CD4-positive, alpha-beta T cell treated with Interferon alpha-2 for 1 hour (primary cell): ENCODE measurements at places on chromosomes 7 and 10.

GRCh38 chr10:122097935-122098334, 109.0 kb downstream of the TACC2 start:
- DNase-seq: no peak

- no peak for DNase-seq
Observed at GRCh38 chr10:4541292-4541691, 284.7 kb upstream of the AKR1E2 start.

GRCh38 chr7:108108131-108108530, 22.0 kb downstream of the LAMB4 start:
- no peak for DNase-seq

GRCh38 chr7:42236266-42236975, 588 bp downstream of the GLI3 start:
- no peak for DNase-seq

DNA sequence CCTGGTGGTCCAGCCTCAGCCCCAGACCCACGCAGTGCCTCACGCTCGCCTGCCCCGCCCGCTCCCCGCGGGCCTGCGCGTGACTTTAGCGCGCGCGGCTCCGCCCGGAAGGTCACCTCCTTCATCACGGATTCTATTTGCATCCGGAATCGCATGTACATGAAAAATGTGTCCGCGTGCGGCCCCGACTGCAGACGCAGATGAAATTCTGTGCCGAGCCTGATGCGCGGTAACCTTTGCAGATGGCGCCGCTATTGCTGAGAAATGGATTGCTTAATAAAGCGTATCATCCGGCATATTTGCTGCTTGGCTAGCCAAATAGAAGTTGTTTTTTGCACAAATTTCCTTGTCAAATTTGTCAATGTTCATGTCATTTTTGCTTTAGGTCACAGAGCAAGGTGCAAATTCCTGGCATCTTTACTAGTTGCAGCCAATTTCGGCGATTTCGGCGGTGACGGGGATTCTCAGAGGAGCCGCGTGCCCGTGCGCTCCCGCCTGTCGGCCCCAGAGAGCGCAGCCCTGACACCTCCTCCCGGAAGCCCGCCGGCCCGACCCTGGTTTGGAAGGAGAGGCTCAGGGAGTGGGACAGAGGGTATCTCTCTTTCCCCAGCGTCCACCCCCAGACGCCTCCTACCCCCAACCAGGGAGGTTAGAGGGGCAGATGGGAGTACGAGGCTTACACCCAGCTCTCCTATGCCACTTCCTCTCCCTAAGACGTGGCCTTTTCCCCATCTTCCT, 85.9 kb upstream of the PAX2 start:
- no peak for DNase-seq

DNA sequence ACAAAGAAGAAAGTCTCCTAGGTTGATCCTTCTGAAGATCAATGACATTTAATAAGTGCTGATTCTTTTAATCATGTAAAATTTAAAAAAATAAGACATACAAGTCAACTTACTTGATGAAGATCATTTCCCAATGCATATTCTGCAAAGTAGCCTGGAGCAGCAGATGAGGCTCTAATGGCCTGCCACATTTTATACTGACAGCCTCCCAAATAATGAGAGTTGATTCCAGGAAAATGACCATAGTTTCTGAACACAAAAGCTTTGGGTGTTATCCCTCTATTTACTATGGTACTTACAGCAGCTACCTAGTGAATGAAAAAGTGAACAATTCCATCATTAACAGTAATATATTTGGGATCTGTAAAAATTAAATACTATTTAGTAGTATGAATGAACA, 31.4 kb upstream of the NRCAM start:
- DNase-seq: no peak

GRCh38 chr10:86187499-86188239, 178.9 kb downstream of the GRID1 start:
- no peak for DNase-seq

GRCh38 chr10:4018054-4018511, 233.1 kb upstream of the KLF6 start:
- DNase-seq: no peak

- DNase-seq: no peak
Observed at GRCh38 chr10:110789604-110790433, 81.9 kb upstream of the PDCD4 start.

GRCh38 chr7:103637726-103638125, 191.7 kb upstream of the SLC26A5 start:
- no peak for DNase-seq

- no peak for DNase-seq
Observed at GRCh38 chr10:94989192-94989591, 50.7 kb downstream of the CYP2C9 start.

DNA sequence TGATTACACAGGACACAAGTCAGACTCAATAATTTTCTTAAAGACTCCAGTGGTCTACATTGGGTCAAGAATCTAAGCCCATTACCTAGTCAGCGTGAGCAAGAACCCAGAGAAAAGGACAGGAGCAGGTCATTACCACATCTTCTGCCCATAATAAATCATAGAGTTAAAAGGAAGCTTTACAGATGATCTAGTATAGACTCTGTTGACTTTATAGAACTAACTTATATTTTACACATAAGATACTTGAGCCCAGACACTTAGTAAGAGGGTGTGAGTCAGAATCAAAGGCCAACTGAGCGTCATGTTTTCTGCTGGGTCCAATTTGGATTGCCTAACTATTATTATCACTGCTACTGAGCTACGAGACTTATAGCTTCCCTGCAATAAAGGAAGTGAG, 206.1 kb upstream of the NPSR1 start:
- no peak for DNase-seq

GRCh38 chr7:85508642-85509410, 322.0 kb upstream of the SEMA3D start:
- DNase-seq: no peak

DNA sequence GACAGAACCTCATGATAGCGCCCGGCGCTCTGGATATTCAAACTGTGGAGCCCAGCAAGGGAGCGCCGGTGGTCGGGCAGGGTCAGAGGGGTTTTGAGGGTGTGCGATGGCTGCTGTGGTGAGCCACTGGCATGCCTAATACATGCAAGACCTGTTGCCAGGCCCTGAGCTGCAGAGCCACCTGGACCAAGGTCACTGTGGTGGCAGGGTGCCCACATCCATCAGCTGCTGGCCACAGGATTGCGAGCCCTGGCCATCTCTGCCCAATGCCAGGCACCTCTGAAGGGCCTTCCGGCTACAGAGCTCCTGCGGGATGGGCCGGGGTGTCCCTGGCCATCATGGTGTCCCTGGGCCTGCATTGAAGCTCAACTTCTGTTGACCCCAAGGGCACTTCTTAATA, 123.0 kb upstream of the TNRC18 start:
- no peak for DNase-seq

GRCh38 chr10:32446536-32447406, 831 bp downstream of the CCDC7 start:
- DNase-seq: no peak

GRCh38 chr7:12761111-12761510, 73.7 kb downstream of the ARL4A start:
- no peak for DNase-seq

DNA sequence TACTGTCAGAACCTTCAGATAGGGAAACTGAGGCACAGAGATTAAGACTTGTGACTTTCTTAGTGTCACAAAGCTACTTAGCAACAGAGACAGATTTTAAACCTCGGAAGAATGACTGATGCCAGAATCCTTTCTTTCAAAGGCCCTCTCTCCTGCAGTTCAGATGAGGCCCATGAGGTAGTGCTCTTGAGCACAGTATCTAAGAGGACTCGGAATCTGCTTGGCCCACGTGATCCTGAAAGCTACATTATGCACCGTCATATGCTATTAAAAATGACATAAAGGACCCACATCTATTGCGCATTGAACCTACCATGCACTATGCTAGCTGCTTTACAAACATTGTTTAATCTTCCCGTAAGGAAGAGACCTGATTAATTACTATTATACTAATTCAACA, 355.9 kb downstream of the SFMBT2 start:
- no peak for DNase-seq

DNA sequence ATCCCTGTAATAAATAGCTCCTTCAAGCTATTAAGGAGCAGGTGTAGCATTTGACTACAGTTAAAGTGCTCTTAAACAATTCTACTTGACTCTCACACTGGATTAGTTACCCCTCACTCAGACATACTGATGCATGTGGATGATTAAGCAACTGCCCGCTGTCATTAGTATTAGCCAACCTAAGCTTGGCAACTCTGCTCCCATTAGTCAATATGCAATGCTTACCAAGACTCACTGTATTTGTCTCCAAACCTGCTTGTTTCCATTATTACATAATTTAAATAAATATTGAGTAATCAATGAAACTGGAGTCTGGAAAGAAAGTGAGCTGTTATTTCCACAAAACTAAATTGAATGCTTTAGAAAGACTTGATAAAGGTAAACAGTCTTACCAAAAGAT, 144.0 kb upstream of the ASAH2 start:
- no peak for DNase-seq

GRCh38 chr7:35700333-35700732, 5.4 kb upstream of the HERPUD2 start:
- no peak for DNase-seq

DNA sequence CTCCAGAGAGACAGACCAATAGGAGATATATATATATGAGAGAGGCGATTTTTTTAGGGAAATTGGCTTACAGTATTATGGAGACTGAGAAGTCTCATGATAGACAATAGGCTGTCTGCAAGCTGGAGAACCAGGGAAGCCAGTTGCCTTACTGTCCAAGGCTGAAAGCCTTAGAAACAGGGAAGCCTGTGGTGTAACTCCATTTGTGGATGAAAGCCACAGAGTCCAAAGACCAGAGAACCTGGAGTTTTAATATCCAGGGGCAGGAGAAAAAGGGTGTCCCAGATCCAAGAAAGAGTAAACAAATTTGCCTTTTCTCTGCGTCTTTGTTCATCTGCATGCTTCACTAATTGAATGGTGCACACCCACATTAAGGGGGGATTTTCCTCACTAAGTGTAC, 71.6 kb upstream of the TEX47 start:
- no peak for DNase-seq

DNA sequence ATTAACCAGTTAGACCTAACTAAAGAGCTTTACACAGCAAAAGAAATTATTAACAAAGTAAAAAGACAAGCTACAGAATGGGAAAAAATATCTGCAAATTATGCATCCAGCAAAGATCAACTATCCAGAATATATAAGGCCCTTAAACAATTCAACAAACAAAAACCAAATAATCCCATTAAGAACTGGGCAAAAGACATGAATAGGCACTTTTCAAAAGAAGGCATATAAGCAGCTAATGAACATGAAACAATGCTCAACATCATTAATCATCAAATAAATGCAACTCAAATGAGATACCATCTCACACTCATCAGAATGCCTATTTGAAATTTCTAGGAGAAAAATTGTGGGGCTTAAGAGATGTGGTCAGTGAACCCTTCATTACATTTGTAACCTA, 15.0 kb upstream of the DMTF1 start:
- DNase-seq: no peak

DNA sequence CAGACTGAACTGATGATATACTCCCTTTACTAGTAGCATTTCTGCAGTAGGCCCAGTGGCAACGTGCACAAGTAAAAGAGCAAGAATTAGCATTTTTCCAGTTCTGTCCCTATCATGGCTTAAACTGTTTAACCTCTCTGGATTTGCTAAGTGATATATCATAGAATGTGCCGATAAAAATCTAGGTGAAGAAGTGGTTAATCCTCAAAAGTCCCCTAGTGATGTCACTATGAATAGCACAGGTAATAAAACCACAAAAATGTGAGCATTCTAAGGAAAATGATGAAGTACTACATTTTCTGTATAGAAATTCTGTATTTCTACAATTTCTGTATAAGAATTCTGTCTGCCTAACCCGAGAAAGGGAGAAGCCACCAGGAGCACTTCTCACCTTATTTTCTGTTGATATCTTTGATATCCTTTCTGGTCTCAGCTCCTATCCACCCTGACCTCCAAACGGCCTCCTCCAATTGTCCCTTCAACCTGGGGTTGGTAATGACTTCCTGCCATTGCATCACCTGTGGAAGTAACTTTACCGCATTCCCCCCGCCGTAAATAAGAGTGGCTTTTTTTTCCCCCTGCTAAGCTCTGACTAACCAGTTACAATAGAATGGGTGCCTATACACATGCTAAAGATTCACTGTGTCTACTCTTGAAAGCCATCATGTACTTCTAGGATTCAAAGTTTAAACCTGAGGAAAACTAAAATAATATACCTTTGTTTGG, 155.9 kb upstream of the ASAH2 start:
- DNase-seq: no peak

GRCh38 chr10:49243610-49244283, 55.2 kb upstream of the C10orf71 start:
- no peak for DNase-seq

DNA sequence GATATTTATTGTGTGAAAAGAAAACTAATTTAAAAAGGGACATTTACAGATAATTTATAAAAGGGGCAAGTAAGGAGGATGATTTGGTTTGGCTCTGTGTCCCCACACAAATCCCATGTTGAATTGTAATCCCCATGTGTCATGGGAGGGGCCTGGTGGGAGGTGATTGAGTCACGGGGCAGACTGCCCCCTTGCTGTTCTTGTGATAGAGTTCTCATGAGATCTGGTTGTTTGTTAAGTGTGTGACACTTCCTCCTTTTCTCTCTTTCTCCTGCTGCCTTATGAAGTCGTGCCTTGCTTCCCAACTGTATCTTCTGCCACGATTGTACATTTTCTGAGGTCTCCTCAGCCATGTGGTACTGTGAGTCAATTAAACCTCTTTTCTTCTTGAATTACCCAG, 171.0 kb upstream of the SEMA3E start:
- no peak for DNase-seq

GRCh38 chr10:65701168-65701776, 1224.6 kb upstream of the LRRTM3 start:
- no peak for DNase-seq

DNA sequence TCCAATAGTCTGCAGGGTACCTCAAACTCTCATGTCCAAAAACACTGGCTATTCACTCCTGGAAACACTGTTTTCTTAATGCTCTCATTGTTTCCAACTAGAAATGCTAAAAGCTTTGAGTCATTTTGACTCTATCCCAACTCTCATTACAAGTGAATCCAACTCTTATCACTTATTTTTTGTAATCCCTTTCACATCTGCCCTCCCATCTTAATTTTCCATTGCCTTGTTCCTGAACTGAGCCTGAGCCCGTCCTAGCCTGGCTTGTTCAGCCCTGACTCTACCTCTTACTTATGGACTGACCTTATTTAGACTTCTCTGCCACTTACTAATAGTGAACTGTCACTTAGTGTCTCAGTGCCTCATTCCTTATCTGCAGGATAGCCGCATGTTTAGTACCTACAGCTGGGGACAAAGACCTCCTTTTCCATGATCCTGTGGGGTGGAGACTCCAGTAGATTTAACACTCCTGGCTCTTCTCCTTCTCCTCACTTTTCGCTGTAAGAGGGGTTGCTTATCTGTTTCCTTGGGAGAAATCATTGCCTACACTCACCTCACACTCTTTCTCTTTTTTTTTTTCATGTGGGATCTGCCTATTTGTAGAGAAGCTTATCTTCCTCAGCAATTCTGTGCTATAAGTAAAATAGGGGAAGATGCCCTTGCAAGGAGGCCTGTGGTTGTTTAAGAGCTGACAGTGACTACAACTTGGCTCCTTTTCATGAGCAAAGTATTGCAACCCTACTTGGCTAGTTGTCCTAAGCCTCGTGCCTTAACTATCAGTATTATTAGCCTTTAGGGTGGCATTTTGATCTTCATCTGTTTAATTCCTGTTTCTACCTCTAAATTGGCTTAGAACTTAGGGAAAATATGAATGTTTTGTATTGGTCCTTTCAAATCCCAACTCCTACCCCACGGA, 56.4 kb downstream of the SLC16A12 start:
- DNase-seq: no peak

GRCh38 chr10:33889371-33889770, 554.9 kb upstream of the NRP1 start:
- no peak for DNase-seq

- DNase-seq: no peak
Observed at GRCh38 chr7:87784424-87784823, 91.7 kb downstream of the SLC25A40 start.
